Renal cortical epithelial cell (primary cell): ENCODE measurements at places on chromosomes 2 and 18.
A peak's percentile ranks its signal among the peaks of the same experiment; 100 is the strongest.

GRCh38 chr2:71379086-71379485 lies 47.5 kb downstream of the ZNF638 start:
- DNase-seq = peak; percentile 69

DNA sequence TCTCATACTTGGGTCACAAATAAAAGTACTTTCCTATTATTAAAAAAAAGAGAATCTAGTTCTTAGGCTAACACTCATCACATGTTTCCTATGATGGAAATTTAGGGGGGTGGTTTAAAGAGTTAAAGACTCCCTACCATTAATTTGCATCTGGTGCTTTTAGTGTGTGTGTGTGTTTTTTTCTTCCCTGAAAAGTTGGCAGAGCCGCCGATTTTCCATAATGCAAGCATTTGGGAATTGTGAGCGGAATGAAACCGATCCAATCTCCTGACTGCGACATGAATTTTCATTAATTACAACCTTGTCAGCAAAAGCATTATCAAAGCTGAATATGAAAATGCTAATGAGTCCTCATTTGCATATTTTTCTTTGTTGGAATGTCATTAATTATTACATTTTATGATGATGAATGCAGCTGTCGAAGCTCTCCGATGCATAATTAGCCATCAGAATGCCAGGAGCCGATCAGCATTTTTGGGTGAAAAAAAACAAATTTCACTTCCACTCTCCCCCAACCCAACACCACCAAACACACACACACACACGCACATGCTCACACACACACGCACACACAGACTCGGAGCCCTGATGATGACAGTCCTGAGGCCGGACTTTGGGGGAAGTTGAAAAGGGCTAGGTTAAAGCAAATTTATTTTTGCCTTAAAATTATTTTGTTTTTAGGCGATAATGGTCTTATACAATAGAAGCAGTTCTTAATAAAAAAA lies 165.4 kb downstream of the TCF4 start:
- DNase-seq = no peak

GRCh38 chr18:54717673-54718407 lies 110.4 kb upstream of the RAB27B start:
- DNase-seq = no peak

DNA sequence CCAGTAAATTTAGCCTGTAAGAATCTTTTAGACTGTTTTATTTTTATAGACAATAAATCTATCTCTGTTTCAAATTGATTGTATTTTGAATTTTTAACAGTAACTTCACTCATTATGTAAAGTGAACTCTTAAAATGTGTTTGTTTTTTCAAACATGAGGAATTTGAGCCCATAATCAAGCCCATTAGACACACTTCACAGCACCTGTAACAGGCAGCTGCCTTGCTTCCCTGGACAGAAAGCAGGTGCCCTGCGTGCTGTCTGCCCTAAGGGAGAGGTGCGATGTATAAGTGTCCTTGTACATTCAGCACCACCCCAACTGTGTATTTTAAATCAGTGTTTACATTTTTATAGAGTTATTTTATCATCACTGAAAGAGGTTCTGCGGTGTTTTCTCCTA lies 186.5 kb upstream of the TPO start:
- DNase-seq = no peak

DNA sequence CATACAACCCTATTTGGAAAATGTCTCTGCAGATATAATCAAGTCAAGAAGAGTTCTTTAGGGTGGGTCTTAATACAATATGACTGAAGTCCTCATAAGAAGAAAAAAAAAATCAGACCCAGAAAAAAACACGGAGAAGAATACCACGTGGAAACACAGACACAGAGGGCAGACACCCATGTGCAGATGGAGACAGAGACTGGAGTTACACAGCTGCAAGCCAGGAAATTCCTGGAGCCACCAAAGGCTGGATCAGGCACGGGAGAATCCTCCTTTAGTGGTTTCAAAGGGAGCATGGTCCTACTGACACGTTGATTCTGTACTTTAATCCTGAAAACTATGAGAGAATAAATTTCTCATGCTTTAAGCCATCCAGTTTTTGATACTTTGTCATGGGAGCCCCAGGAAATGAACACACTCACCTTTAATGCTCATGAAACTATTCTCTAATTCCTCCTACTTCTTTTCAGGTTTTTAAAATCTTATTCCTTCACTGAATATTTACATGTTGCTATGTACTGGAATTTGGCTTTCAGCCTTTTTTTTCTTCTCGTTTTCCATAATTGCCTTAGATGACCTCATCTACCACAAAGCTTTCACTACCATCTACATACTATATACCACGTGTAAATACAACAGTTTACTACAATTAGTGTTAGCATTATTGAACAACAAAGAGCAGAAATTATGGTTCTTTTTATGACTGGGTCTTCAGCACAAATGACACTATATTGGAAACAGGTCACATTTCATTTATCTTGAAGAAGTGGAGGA lies 529.1 kb downstream of the IRS1 start:
- DNase-seq = no peak

GRCh38 chr18:13562494-13563029 lies 163.8 kb downstream of the FAM210A start:
- no peak for DNase-seq

DNA sequence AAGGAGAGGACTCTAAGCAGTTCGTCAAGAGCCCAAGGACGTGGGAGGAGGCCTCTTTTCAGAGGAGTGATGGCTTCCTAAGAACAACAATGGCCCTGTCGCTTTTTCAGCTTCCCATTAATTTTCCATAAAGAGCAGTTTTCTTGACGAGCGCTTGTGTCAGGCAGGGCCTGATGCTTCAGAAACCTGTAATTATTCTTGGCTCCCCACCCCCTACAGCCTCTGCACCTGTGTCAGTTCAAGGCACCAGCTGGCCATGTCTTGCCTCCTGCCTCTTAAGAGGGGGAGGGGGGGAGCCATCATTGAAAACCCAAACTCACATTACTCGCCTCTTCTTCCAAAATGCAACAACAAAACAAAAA lies 32.3 kb downstream of the KLF7 start:
- no peak for DNase-seq

DNA sequence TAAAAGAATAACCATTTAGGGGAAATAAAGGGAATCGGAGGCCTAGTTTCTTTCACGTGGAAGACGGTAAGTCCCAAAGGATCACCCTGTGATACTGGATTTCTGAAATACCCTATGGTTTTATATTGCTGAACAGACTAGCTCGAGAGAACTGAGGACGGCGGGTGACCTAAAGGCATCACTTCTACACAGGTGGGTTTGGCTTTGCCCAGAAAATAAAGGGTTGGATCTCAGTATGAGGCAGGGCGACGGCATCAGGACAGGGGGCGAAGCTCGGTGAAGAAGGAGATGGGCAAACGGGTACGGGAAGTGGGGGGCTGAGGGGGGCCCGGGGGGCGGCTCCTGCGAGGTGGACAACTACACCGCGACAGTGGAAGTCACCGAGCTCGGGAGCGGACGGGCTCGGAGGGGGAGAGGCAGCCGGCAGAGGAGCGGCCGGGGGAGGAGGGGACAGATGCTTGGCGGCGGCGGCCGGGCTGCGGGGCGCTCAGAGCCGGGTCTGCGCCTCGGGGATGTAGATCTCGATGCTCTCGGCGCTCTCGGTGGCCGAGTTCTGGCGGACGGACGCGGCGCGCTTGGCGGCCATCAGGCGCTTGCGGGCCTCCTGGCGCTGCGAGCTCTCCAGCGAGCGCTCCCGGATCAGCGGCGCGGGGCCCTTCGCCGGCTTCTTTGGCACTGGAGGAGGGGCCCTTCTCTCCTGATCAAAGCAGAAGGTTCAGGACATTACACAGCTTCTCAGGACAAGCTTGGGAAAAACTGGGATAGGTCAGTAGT lies 48.9 kb downstream of the TGIF1 start:
- DNase-seq = no peak

DNA sequence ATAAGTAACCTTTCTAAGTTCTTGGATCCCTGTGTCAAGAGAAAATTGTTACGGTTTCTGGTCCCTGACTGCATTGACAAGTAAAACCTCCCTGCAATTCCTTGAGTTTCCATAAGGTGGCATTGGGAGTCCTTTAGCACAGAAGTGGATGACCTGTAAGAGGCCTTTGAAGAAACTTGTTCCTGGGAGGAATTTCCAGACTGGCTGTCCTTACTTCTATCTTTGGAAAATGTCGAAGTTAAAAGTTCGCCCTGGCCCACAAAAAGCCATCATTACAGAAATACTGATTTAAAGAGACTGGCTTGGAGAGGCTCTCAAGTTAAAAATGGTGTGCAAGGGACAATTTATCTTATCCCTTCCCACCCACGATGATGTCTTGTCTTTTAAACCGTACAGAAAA lies 218.4 kb downstream of the CDH20 start:
- DNase-seq = peak; percentile 87

- no peak for DNase-seq
These were observed 215.8 kb upstream of the DTNA start for GRCh38 chr18:34494359-34494696.

- no peak for DNase-seq
These were observed 29.2 kb upstream of the MBOAT2 start for GRCh38 chr2:9032536-9033255.

DNA sequence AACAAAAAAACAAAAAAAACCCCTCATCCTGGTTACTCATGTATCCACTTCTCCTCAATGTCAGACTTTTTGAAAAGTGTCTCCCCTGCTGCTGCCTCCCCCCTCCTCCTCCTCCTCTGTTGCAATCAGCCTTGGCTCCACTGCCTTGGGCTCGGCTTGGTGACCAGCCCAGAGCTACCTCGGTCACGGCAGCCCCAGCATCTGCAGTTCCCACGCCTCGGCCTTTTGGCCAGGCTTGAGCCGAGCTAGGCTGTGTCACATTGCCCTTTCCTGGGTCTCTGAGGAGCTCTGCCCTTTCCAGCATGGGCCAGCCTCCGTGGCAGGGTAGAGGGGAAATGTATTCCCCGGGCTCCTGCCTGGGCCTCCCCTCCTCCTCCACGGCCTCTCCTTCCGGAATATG lies 22.7 kb upstream of the INHBB start:
- DNase-seq = no peak

DNA sequence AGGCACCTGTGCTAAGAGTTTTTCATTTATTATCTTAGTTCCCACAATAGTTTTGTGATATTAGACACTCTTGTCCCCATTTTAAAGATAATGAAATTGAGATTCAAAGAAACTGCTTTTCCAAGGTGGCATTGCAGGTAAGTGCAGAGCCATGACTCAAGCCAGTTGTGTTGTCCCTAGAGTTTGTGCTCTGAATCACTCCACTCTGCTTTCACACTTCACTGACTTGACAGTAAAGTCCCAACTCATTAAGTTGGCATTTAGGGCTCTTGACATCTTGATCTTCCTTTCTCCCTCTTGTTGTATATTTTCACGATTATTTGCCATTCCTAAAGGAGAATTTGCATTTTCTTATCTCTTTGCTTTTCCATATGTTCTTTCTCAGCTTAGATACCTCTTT lies 114.3 kb downstream of the DIS3L2 start:
- DNase-seq = peak; percentile 92

- no peak for DNase-seq
These were observed at the start of gene APCDD1 for GRCh38 chr18:10453806-10454680. TSS of gene APCDD1 (plus strand) at chr18:10454635. CDS start at chr18:10454982, 347 bp downstream.

GRCh38 chr2:67717692-67718091 lies 320.6 kb downstream of the ETAA1 start:
- DNase-seq = no peak

DNA sequence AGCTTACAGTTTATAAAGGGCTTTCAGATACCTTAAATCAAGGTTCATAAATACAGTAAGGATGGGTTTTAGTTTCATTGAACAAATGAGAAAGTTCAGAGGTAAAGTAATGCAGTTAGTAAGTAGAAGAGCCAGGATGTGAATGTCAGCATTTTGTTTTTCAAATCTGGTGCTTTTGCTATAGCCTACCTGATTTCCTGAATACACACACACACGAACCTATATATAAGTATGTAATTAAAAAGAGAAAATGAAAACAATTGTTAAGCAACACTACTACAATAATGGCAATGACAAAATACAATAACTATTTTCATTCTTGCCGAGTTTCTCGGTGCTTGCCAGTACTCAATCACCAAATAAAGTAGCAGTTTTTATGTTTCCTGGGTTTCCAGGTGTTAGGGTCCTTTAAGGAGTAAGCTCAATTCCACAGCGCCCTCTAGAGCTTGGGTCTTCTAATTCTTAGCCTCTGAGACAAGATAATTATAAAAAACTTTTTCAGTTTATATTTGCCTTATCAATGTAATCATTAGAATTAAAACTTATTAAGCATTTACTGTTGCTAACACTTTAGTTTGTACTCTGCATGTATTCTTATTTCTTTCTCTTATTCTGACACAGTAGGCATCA lies 512.9 kb upstream of the ACVR2A start:
- DNase-seq = peak; percentile 59

GRCh38 chr2:47300609-47301276 lies 102.2 kb upstream of the MSH2 start:
- DNase-seq = no peak

GRCh38 chr18:75421656-75422055 lies 5.8 kb downstream of the SMIM21 start:
- DNase-seq = no peak

- peak; percentile 99 for DNase-seq
These were observed 313.8 kb downstream of the MTX2 start for GRCh38 chr2:176582990-176583481.

GRCh38 chr2:232492963-232493700 lies 5.5 kb upstream of the ECEL1 start:
- DNase-seq = no peak

- DNase-seq = no peak
These were observed 88.8 kb downstream of the CHN1 start for GRCh38 chr2:174916270-174916930.

DNA sequence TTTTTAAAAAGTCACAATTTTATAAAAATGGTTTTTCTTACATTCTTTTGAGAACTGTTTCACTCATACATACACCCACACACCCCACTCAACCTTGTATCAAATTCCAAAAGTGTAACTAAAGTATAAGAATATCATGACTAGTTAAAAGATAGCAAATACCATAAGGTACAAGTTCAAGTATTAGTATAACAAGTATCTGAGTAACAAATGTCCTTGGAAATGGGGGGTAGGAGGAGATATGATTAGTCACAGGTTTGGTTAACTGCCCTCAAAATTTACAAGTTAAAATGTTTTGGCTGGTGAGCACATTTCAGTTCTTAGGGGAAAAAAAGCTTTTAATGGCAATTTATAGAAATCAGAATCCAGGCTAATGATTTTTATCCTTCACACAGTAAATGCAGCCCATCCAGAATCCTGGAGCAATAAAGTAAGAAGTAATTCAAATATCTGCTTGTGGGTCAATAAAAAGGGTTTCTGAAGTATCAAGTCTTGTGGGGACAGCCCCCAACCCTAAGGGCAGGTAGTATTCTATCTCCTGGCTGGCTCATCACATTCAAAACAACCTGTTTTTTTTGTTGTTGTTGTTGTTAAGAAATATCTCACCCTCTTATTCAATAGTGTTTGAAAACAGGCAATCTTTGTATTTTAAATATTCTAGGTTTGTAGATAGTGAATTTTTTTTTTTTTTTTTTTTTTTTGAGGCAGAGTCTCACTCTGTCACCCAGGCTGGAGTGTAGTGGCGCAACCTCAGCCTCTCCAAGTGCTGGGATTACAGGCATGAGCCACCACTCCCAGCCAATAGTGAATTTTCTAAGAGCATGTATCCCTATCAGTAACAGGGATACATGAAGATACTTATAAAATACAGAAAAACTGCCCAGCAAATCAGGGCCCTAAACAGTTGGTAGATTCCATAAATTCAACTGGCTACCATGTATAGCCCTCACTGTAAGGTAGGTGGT lies 14.5 kb downstream of the IAH1 start:
- DNase-seq = no peak
